ENCODE measurements at places on chromosomes 11 and 22.

GRCh38 chr11:78806214-78807004 is 231.7 kb upstream of the NARS2 start:
- no peak for DNase-seq

DNA sequence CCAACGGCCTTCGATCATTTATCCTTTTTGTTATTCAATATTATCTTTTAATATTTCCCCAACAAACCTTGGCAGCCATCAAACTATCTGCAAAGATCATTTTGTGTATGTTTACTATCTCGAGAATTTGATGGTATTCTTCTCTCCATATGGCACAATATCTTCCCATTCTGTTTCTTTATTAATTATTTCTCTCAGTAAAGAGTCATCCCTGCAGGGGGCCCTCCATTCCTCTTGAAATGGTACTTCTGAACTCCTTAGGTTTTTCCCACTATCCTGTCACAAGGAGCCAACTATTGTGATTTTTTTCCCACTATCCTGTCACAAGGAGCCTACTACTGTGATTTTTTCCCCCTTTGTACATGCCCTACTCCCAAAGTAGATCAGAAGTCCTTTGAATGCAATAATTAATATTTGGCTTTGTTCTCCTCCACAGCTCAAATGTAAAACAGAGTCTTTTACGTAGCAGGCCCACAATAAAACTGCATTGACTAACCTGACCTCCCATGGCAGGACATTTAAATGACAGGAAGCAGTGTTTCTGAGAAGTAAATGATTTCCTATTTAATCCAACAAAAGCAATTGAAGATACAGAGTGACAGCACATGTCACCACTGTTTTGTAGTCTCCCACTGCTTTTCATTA is 43.3 kb downstream of the PDGFD start:
- no peak for DNase-seq

DNA sequence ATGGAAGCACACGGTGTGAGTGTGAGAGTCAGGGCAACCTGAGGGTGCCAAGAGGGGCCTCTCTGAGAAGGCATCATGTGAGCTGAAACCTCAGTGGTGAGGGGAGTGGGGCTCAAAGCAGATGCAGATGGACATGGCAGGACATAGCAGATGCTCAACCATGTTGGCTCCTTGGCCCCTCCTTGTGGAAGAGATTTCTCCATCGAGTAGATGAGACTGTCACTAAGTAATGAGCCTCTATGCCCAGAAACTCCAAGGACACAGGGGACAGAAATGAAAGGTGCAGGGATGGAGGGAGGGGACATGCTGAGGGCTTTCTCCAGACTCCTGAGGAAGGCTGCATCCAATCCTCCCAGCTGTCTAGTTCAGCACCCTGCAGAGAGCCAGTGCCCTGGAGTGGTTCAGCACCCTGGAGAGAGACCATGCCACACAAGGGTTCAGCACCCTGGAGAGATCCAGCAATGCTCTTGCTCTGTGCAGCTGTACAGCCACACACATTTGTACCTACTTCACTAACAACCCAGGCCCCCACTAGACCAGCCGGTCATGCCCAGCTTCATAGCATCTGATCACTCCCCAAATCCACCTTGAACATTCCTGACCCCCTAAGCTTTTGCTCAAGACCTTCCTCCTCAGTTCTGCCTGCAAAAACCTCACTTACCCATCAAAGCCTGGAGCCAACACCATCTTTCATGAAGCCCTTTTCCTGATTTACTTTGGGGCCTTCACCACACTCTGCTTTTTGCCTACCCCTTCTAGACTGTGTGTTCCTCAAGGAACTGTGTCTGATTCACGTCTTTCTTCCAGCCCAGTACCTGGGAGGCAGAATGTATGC is 252.0 kb downstream of the CTTN start:
- peak; percentile 18 for DNase-seq

- DNase-seq: no peak
Measured at GRCh38 chr22:21972293-21972779, 10.3 kb downstream of the TOP3B start.

- no peak for DNase-seq
Measured at GRCh38 chr11:80816454-80816847, 1375.6 kb upstream of the TENM4 start.

GRCh38 chr22:32707971-32708370 is 93.5 kb upstream of the TIMP3 start:
- no peak for DNase-seq

GRCh38 chr11:29309992-29310391 is 706.8 kb downstream of the KCNA4 start:
- peak; percentile 88 for DNase-seq

DNA sequence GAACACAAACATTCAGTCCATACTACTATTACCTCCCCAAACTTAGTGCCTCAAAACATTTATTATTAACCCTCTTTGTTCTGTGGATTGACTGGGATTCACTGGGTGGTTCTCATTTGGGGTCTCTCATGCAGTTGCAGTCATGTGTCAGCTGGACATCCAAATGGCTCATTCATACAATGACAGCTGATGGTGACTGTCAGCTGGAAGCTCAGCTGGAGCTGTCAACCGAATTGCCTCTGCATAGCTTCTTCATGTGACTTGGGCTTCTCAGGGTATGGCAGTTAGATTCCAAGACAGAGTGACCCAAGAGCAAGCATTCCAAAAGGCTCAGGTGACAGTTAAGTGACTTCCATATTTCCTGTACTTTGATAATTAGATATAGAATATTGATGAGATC is 85.2 kb downstream of the CCDC34 start:
- no peak for DNase-seq

GRCh38 chr11:43908683-43909082 is 28.1 kb downstream of the ALKBH3 start:
- no peak for DNase-seq

GRCh38 chr11:122775675-122776271 is 62.5 kb upstream of the CRTAM start:
- no peak for DNase-seq

DNA sequence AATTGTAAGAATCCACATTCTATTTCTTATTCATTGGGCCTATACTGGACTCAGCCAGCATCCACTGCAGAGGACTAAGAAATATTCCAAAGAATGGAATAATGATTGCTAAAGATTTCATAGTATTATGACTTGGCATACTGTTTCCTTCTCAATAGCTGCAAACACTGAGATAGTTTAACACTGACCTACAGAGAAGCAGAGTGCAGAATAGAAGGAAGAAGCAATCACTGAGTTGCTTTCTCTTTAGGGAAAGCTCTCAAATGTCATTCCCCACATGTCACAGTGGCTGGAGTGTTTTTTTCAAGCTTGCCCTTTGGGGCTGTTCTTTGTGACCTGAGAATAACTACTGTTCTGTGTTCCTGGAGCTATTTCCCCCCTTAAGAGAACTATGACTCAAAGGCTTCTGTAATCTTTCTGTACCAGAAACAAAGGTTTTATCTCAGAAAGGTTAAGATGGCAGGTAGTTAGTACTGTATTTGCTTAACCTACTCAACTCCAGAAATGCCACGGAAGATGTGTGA is 243.6 kb upstream of the LUZP2 start:
- DNase-seq: no peak

GRCh38 chr11:46296528-46297448 is 19.3 kb downstream of the CREB3L1 start:
- peak; percentile 82 for DNase-seq

All from non-pigmented ciliary epithelial cell (primary cell).